ENCODE measurements at places on chromosomes 11 and 22. TPM values are rescaled to one million over a fixed set of nuclear protein-coding genes. Genes with fewer than 3 reads are reported as not detected.

The SMTNL1 gene
- total RNA-seq, result not detected

The OR10A4 gene
- not detected for total RNA-seq

The TIMP3 gene
- 277 TPM for total RNA-seq

The TPBGL gene
- 1.3 TPM for total RNA-seq

The DENND6B gene
- total RNA-seq, result 8.2 TPM

The MUC5B gene
- total RNA-seq, result 33.4 TPM

The GGTLC3 gene
- total RNA-seq, result 0.84 TPM

The RCE1 gene
- 16.4 TPM for total RNA-seq

The OTOG gene
- not detected for total RNA-seq

The DLG2 gene
- total RNA-seq, result 15.0 TPM

The CHRDL2 gene
- 5.2 TPM for total RNA-seq

The OR8A1 gene
- total RNA-seq, result not detected

GRCh38 chr11:120709808-120710207 is 198.3 kb downstream of the GRIK4 start:
- H3K27me3 ChIP-seq, result no peaks in the 10 kb centered on the region
- no peaks in the 10 kb centered on the region for H3K36me3 ChIP-seq
- H3K4me1 ChIP-seq, result no peaks in the 10 kb centered on the region
- no peak for DNase-seq
- no peak overlapping the region for H3K27ac ChIP-seq
- H3K4me3 ChIP-seq, result no peak overlapping the region

- no peak for DNase-seq
- no peak overlapping the region for H3K27ac ChIP-seq
- no peak overlapping the region for H3K4me3 ChIP-seq
- H3K36me3 ChIP-seq, result no peaks in the 10 kb centered on the region
Measured at GRCh38 chr22:34972191-34972897, 93.6 kb upstream of the ISX start.

GRCh38 chr22:19911540-19912270 is 29.9 kb upstream of the COMT start:
- no peaks in the 10 kb centered on the region for H3K4me1 ChIP-seq
- H3K27me3 ChIP-seq, result no peaks in the 10 kb centered on the region
- no peak overlapping the region for H3K4me3 ChIP-seq
- no peaks in the 10 kb centered on the region for H3K36me3 ChIP-seq
- DNase-seq, result no peak

GRCh38 chr22:23192558-23192957 is 12.2 kb downstream of the BCR start:
- no peak overlapping the region for H3K4me3 ChIP-seq
- H3K27ac ChIP-seq, result peak overlapping the region; percentile 36
- no peak for DNase-seq
- H3K36me3 ChIP-seq, result no peaks in the 10 kb centered on the region
- H3K27me3 ChIP-seq, result no peaks in the 10 kb centered on the region

- H3K4me1 ChIP-seq, result no peaks in the 10 kb centered on the region
- no peak for DNase-seq
- H3K36me3 ChIP-seq, result no peaks in the 10 kb centered on the region
Measured at GRCh38 chr22:47394504-47395440, 632.3 kb downstream of the TBC1D22A start.

- H3K27ac ChIP-seq, result no peak overlapping the region
- H3K4me3 ChIP-seq, result no peak overlapping the region
Measured at GRCh38 chr22:30803679-30804078, 109.0 kb downstream of the OSBP2 start.

DNA sequence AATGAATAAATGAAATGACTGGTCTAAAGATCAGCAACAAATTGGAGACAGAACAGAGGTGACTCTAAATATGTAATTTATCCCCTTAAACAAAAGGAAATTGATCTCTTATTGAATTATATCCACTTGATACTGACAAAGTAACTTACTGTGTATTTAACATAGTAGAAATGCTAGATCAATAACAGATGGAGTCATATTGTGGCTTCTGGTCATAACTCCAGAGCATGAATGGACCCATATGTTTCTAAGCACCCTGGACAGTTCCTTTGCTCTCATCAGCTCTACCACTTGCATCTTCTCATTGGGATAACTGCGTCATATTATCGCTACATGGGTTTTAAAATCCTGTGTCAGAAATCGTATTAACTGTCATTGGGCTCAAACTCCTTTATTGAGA is 222.3 kb downstream of the ETS1 start:
- H3K4me3 ChIP-seq, result no peak overlapping the region
- peak; percentile 63 for DNase-seq
- no peak overlapping the region for H3K27ac ChIP-seq
- no peaks in the 10 kb centered on the region for H3K36me3 ChIP-seq
- no peaks in the 10 kb centered on the region for H3K4me1 ChIP-seq

DNA sequence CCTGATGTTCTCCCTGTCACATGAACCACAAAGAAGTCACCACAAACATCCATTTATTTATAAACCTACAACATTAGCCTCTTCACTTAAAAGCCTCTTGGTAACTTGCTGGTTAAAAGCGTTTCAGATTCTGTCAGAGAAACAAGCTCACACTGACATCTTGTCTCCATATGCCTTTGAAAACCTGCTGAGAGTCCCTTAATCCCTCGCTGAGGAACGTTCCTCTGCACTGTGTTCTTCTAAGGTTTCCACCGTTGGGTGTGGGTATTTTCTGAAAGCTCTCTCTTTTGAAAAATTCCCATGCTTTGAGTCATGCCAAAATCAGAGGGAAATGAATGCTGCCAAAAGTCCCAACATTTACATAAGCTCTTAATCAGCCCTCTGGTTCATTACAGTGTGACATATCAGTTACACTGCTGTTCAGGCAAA is 149.8 kb downstream of the CCDC34 start:
- H3K36me3 ChIP-seq, result no peaks in the 10 kb centered on the region
- peaks cover 25% of the 10 kb centered on the region for H3K4me1 ChIP-seq
- H3K4me3 ChIP-seq, result no peak overlapping the region
- H3K27me3 ChIP-seq, result no peaks in the 10 kb centered on the region
- no peak for DNase-seq

DNA sequence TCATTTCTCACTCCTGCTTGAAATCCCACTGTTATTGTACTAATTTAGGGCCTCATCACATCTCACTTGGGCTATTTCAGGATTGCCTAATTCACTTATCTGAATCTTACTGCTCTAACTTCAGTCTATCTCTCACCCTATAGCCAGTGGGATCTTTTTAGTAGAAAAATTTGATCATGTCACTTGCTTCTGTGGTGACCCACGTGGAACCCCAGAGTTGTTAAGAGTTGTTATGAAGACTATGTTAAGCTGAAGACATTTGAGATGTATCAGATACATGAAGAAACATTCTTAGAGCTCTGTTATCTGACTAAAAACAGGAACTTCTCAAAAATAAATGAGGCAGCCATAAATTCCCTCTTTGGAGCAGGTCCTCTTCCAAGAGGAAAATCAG is 1375.6 kb upstream of the TENM4 start:
- H3K36me3 ChIP-seq, result no peaks in the 10 kb centered on the region
- DNase-seq, result no peak
- H3K4me3 ChIP-seq, result no peak overlapping the region
- no peak overlapping the region for H3K27ac ChIP-seq

- no peaks in the 10 kb centered on the region for H3K27me3 ChIP-seq
- DNase-seq, result no peak
- H3K4me3 ChIP-seq, result no peak overlapping the region
- no peak overlapping the region for H3K27ac ChIP-seq
- no peaks in the 10 kb centered on the region for H3K4me1 ChIP-seq
- no peaks in the 10 kb centered on the region for H3K36me3 ChIP-seq
Measured at GRCh38 chr11:90775567-90776165, 552.8 kb upstream of the CHORDC1 start.

DNA sequence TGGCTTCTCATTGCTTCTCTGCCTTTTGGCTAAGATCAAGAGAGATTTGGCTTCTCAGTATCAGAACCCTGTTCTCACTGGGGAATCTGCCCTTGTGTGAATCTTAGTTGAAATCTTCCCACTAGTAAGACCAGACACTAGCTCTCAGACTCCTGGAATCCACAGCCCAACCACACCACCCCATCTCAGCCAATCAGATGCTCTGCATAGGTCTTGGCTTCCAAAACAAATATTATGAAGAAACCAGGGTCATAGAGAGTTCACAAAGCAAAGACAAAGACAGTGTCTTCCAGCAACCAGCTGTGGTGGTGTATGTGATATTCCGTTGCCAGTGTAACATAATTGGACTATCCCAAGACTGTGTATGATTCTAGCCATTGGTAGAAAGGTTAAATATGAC is 5.4 kb downstream of the OR8B12 start:
- H3K4me1 ChIP-seq, result no peaks in the 10 kb centered on the region
- H3K27me3 ChIP-seq, result no peaks in the 10 kb centered on the region
- no peak for DNase-seq
- H3K27ac ChIP-seq, result no peak overlapping the region

GRCh38 chr11:47848700-47849155 is 578 bp upstream of the NUP160 start:
- H3K4me3 ChIP-seq, result peak overlapping the region; percentile 93
- peaks cover 40% of the 10 kb centered on the region for H3K4me1 ChIP-seq
- H3K36me3 ChIP-seq, result peaks cover 4% of the 10 kb centered on the region
- H3K27ac ChIP-seq, result peak overlapping the region; percentile 83
- no peaks in the 10 kb centered on the region for H3K27me3 ChIP-seq

DNA sequence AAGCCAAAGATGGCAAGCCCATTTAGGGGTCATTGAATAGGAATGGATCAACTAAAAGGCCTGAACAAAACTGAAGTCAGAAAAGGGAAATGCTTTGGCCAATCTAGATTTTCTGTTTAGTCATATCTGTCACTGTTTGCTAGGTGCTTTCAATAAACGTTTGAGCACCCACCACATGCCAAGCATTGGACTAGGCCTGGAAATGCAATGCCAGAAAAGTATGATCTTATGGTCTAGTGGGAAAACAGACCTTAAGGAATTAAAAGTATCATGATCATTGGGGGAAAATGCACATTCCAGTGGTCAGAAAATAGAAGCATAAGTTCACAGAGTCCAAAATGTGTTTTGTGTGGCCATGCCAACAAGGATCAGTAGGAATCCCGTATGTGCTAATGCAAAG is 76.8 kb upstream of the BIRC3 start:
- no peaks in the 10 kb centered on the region for H3K36me3 ChIP-seq
- no peaks in the 10 kb centered on the region for H3K4me1 ChIP-seq
- no peak for DNase-seq
- H3K4me3 ChIP-seq, result no peak overlapping the region

- no peak for DNase-seq
- H3K4me1 ChIP-seq, result no peaks in the 10 kb centered on the region
- H3K27me3 ChIP-seq, result no peaks in the 10 kb centered on the region
- H3K27ac ChIP-seq, result no peak overlapping the region
Measured at GRCh38 chr11:33988586-33989370, 62.8 kb upstream of the CAPRIN1 start.

GRCh38 chr11:70424765-70425344 is 26.5 kb downstream of the CTTN start:
- H3K36me3 ChIP-seq, result no peaks in the 10 kb centered on the region
- H3K27me3 ChIP-seq, result no peaks in the 10 kb centered on the region
- no peak overlapping the region for H3K4me3 ChIP-seq
- no peak for DNase-seq
- H3K27ac ChIP-seq, result no peak overlapping the region

DNA sequence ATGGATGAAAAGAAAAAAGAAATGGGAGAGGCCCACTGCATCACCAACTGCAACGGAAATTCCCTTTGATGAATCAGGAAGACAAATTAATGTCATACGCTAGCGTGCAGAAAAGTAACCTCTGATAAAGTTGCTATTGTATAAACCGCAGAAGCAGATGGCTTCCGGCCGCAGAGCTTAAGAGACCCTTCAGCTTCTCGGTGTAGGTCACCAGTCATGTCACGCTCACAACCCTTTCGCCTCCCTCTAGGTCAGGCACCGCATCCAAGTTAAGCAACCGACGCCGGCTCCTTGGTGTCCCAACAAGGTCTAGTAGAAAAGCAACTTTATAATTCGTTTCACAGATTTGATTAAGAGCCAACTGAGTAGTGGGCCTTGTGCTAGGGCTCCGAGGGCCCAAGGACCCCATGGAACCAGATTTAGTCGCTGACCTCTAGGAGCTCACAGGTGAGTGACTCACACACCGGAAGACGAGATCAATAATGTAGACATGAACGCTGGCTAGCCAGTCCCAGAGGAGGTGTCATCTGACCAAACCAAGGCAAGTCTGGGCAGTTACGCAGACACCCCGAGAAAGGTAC is 1.2 kb upstream of the ZFP91 start:
- no peaks in the 10 kb centered on the region for H3K36me3 ChIP-seq
- H3K27ac ChIP-seq, result peak overlapping the region; percentile 100
- peaks cover 27% of the 10 kb centered on the region for H3K4me1 ChIP-seq
- DNase-seq, result peak; percentile 79
- H3K4me3 ChIP-seq, result peak overlapping the region; percentile 95
